NCI-H69 (cell line): ENCODE measurements at places on chromosomes 13 and 19.
A peak's percentile ranks its signal among the peaks of the same experiment; 100 is the strongest.

- no peak for DNase-seq
Measured at GRCh38 chr13:20301015-20301402, 68.9 kb upstream of the GJB6 start.

- no peak for DNase-seq
Measured at GRCh38 chr19:55251341-55252081, 7.3 kb downstream of the PPP6R1 start.

GRCh38 chr13:30744681-30745077, 9.3 kb downstream of the ALOX5AP start:
- DNase-seq = no peak

DNA sequence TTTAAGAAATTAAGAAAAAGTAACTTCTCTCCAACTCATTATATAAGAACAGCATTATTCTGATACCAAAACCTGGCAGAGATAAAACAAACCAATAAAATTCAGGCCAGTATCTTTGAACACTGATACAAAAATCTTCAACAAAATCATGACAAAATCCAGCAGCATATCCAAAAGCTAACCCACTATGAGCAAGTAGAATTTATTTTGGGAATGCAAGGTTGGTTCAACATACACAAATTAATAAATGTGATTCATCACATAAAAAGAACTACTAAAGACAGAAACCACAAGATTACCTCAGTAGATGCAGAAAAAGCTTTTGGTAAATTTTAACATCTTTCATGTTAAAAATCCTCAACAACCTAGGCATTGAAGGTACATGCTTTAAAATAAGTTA, 12.3 kb downstream of the ZNF91 start:
- DNase-seq = no peak

GRCh38 chr19:44645407-44646048, 1.8 kb downstream of the PVR start:
- DNase-seq = peak; percentile 30

DNA sequence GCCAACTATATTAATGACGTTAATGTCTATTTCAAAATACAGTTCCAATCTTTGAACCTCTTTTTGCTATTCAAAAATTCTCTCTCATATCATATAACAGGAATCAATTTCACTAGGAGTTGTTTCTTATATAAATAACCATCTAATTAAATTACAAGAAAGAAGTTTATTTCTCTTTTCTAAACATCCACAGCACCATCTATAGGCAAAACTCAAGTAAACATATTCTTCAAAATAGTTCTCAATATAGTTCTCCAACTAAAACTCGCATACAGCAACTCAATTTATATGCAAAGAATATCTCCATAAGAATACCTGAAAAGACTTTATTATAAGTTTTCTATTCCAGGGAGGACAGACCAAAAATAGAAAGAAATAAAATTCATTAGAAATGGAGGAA, 65.6 kb downstream of the RBM26 start:
- no peak for DNase-seq
